Stimulated activated memory B cell treated with anti-CD40 and anti-IgM and Interleukin-4, amounts not matched to agents 10 μg/mL and 1 μg/mL and 100 μg/mL, for 72 hours (primary cell): ENCODE measurements at places on chromosomes 7 and 10.
A peak's percentile ranks its signal among the peaks of the same experiment; 100 is the strongest.

DNA sequence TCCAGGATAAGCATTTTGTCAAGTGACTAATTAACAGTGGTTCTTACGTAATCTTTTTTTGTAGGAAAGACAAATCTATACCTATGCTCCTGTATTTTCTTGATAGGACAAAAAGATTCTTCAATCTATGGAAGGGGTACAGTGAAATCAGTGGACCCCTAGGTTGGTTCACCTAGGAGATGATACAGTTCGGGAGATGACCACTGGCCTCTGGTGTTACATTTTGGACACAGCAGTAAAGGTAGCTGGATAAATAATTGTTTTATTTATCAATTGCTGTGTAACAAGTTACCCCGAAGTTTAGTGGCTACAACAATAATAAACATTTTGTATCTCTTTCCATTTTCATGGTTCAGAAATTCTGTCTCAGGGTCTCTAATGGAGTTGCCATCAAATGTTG is 288.2 kb upstream of the MAGI2 start:
- no peak for ATAC-seq

GRCh38 chr7:70923181-70923845 is 208.6 kb upstream of the GALNT17 start:
- ATAC-seq, result no peak

DNA sequence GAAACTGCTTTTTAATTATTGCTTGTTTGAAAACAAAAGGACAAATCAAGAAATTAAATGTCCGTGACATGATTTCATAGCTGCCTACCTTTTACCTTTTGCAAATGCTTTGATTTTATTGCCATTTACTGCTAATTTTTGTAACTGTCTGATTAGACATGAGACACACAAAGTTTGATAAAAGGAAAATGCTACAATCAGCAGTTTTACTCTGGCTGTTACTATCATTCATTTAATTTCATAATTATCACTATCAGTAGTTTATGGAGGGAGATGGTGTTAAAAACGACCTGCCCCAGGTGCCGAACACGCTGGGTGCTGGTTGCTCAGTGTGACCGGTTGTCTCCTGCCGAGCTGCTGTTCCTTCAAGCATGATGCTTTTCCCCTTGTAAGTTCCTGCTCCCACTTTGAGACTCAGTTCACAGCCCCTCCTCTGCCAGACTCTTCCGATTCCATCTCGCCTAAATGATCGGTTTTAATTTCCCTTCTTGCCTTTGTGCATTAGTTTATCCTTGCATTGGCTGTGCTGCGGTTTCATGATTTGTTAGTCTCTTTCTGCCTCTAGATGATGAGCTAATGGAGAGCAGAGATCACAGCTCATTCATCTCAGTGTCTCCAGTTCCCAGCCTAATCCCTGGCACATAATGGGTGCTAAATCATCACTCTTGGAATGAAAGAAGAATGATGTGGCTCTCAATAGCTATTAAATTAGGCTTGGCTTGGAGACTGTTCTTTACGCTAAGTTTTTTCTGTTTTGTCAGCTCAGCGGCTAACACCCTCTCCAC is 110.6 kb downstream of the PFKFB3 start:
- ATAC-seq, result no peak

- ATAC-seq, result peak; percentile 34
Measured at GRCh38 chr10:127907411-127908105, 655 bp downstream of the PTPRE start.

DNA sequence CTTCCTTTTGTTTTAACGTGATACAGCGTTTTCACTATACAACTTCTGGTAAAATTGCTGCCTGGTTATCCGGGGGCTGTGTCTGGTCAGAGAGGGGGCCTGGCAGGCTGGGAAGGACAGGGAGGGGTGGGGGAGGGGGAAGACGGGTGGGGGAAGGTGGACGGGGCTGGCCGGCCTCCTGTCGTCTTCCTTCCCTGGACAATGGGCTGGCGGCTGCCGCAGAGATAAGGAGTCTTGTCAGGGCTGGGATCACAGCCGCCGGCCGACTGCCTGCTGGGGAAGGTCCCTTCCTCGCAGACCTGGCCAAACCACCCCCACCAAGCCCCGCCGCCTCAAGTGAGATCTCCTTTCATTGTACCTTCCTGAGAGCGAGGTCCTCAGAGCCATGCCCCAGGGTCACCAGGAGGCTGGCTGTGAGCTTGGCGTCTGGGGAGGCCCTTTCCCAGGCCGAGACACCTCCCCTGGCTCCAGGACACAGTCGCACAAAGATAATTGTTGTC is 151.2 kb upstream of the TNRC18 start:
- ATAC-seq, result no peak

DNA sequence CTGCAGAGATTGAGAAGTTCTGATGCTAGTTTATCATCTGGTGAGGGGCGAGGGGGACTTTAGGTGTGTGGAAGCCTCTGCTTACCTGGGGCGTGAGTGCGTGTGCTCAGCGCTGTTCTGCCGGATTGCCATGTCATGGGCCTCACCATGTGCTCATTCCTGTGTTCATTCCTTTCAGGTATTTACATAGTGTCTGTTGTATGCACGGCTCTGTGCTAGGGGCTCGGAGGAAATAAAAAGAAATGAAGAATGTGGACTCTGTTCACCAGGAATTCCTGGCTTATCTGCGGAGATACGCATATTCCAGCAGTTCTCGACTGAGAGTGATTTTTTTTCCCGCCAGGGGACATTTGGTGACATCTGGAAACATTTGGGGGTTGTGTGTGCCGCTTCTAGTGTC is 152.0 kb downstream of the CAMK1D start:
- no peak for ATAC-seq

GRCh38 chr7:47367369-47367768 is 214.5 kb downstream of the TNS3 start:
- ATAC-seq, result no peak

DNA sequence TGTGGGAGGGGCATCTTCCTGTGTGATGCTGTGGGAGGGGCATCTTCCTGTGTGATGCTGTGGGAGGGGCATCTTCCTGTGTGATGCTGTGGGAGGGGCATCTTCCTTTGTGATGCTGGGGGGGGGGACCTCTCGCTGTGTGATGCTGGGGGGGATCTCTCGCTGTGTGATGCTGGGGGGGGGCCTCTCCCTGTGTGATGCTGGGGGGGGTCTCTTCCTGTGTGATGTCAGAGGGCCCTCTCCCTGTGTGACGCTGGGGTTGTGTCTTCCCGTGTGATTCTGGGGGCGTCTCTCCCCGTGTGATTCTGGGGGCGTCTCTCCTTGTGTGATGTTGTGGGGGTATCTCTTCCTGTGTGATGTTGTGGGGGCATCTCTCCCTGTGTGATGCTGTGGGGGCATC is 27.9 kb upstream of the DPYSL4 start:
- no peak for ATAC-seq

DNA sequence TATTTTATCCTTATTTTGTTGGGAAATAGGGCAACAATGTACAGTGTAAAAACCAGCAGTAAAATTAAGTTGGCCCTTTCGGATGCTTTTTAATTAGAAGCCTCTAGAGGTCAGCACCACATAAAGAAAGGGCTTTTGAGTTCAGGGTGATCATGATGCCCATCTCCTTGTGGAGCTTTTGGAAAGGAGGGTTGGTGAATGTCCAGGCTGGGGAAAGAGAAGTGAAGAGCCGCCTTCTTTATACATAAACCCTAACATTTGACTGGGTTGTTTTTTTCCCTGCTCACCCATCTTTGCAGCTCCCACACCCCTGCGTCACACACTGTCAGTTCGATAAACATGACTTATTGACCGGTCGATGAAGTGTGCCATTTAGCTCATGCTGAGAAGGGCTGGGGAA is 29.8 kb downstream of the MTURN start:
- peak; percentile 50 for ATAC-seq

GRCh38 chr10:4850397-4850796 is 24.4 kb downstream of the AKR1E2 start:
- no peak for ATAC-seq

GRCh38 chr10:48818861-48819520 is 120.6 kb downstream of the LRRC18 start:
- ATAC-seq, result no peak

DNA sequence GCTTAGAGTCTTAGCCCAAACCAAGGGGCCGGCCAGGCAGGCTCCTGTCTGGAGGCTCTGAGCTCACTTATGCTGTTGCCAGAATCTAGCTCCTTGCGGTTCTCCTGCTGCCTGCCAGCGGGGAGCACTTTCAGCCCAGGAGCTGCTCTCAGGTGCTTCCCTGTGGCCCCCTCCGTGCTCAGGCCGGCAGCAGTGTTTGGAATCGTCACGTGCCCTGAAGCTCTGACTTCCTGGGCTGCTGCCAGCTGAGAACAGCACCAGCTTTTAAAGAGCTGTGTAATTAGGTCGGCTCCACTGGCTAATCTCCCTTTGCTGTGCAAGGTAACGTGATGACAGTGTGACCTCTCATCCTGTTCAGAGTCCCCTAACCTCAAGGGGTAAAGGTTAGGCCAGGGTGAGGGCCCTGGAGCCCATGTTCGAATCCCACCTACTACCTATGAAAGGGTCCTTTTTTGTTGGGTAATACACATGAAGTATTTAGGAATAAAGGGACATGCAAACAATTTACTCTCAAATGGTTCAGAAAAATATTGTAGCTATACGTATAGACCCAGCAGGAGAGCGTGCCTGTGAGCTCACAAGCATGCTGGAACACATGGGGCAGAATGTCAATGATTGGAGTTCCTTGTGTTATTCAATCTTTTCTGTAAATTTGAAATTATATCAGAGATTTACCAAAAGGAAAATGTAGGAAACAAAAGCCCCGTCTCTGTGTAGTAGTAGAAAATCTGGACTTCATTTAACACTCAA is 16.6 kb downstream of the ZNF862 start:
- ATAC-seq, result no peak
